ENCODE measurements at places on chromosomes 12 and 14.

GRCh38 chr14:101986953-101987352 lies 22.6 kb downstream of the DYNC1H1 start:
- no peak for DNase-seq

DNA sequence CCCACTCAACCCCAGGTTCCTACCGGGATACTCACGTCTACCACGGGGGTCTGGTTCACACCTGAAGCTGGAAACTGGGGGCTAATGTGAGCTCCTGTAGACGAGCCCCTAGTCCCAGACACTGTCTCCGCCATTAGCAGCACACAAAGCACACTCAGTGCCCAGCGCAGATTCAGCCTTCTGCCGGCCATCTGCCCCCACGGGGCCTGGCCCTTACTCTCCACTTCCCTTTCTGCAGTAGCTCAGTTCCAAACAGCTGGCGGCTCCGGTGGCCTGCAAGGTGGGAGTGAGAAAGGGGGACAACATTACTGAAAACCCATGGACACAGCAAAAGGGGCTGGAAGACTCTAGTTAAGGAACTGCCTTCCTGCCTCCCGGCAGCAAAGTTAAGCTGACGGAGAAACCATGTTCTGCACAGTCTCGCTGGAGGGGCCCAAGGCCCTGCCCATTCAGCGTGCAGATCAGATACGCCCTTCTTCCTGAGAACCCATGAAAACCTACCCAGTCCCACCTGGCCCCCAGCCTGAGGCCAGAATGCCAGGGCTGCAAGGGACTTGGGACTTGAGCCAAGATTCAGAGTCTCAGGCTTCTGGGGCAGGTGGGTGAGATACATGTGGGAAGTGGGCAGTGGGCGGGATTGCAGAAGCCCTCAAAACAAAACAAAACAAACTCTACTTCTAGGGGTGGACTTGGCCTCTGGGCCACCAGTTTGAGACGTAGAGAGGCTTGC lies 2.1 kb downstream of the SLC8B1 start:
- DNase-seq, result no peak

DNA sequence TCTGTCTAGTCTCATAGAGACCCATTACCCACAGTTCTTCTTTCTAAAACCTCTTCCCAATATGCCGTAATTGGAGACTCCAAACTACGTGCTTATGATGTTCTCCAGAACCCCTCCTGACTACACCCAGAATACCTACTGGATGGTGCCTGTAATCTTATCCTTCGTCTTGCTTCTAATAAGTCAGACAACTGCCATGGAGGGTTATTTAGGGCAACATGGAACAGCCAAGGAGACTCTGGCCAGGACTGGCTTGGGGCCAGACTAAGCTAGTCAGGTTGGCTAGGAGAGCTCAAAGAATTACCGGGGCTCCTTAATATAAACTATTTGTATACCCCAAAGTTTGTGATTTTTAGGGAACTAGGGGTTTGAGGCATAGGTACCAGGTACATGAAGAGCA lies 6.8 kb downstream of the PFKM start:
- no peak for DNase-seq

DNA sequence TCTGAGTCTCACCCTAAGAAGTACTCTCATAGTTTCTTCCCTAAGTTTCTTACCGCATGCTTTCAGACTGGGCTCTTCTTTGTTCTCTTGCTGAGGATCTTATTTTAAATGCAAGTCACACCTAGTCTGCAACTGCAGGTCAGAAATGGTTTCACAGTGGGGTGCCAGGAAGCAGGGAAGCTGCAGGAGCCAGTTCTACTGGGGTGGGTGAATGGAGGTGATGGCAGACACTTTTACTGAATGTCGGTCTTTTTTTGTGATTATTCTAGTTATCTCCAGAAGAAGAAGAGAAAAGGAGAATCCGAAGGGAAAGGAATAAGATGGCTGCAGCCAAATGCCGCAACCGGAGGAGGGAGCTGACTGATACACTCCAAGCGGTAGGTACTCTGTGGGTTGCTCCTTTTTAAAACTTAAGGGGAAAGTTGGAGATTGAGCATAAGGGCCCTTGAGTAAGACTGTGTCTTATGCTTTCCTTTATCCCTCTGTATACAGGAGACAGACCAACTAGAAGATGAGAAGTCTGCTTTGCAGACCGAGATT lies 1.7 kb downstream of the FOS start:
- DNase-seq, result peak; percentile 52

GRCh38 chr12:49542592-49543160 lies 3.8 kb downstream of the KCNH3 start:
- DNase-seq, result no peak

- no peak for DNase-seq
Observed at GRCh38 chr12:10896854-10897253, 12.5 kb downstream of the TAS2R13 start.

- no peak for DNase-seq
Observed at GRCh38 chr14:42869681-42870080, 1263.0 kb downstream of the LRFN5 start.

- DNase-seq, result no peak
Observed at GRCh38 chr12:133026996-133027395, 10.3 kb upstream of the ZNF84 start.

DNA sequence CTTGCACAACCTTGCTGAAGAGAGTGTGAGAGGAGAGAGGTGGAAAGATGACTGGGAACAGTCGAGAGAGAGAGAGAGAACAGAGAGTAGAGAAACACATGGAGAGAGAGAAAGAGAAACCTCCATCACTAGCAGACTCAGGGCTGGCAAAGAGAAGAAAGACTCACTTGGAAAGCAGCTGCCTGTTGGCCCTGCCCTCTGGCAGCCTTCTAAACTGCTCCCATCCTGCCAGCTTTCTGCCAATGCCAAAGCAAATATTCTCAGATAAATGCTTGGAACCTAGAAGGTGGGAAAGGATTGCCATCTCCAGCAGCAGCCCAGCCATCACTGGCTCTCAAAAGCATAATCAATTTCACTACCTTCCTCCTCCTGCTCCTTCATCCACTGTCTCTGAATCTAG lies 107.9 kb upstream of the WSCD2 start:
- DNase-seq, result no peak
